ENCODE measurements at places on chromosomes 3 and 15.

DNA sequence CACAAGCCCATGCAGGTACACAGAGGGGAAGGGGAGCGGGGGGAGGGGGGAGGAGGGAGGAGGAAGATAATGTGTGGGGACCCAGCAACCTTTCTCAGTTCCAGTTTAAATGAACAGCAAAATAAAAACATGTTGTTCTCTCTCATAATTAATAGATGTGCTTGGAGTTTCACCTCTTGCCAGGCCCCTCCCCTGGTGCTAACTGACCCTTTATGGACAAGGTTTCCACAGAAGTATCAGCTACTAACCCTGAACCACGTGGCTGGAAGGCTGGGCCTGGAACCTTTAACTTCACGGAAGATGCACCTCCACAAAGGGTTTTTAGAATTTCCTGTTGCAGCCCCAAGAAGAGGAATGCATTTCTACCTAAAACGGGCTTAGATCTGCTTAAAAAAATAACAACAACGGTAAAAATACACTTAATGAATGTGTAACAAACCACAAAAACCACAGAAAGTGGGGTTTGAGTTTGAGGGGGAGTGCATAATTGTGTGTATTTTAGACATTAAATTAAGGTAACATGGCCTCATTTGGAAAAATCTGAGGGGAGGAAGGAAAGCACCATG is 14.8 kb upstream of the SMAD3 start:
- DNase-seq = no peak

GRCh38 chr3:141229132-141229531 is 2.5 kb upstream of the PXYLP1 start:
- DNase-seq = peak; percentile 26

DNA sequence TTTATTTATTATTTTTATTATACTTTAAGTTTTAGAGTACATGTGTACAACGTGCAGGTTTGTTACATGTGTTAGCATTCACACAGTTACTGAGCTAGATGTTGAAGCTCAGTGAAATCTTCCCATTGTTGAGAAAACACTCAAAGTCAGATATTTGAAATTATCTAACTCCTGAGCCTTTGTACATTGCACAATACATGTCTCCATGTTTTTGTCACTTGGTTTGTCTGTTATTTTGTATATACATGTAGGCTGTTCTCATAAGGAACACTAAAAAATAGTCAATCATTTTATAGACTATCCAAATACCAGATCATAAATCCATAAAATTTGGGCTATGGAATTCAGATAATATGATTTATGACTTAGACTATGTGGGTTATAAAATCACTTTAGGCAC is 1126.5 kb downstream of the NSUN3 start:
- DNase-seq = no peak

DNA sequence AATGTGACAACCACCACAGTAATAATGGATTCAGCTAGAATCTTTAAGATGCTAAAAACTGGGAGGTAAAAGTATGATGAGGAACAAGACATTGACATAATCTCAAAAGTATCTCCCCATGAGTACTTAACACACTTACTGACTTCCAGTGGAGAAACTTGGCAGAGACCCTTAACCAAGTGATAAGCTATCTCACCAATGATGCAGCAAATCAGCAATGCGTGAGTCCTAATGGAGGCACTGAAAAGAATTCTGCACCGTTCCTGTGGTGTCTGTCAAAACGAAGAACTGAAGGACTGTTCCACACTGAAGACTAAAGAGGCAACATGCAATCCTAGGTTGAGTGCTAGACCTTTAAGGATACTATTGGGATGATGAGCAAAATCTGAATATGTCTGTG is 67.9 kb upstream of the OCA2 start:
- no peak for DNase-seq

DNA sequence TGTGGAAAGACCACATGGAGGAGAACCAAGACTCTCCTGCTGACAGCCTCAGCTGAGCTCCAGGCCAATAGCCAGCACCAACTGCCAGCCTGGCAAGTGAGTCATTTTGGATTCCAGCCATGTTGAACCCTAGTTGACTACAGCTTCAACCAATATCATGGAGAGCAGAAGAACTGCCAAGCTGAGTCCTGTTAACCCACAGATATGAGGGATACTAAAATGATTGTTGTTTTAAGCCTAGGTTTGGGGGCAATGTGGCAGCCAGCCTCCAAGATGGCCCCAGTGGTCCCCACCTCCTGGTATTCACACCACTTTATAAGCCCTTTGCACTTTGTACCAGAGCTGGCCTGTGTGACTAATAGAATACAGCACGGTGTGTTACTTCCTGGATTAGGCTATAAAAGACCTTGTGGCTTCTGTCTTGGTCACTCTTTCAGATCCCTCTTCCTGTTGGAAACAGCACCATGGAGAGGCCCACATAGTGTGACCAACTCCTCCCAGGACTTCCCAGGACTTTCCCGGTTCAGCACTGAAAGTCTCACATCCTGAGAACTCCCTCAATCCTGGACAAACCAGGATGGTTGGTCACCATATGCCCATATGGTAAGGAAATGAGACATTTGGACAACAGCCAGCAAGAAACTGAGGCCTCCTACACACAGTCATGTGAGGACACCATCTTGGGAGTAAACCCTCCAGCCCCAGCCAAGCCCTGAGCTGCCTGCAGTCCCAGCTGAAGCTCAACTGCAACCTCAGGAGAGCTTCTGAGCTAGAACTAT is 32.4 kb upstream of the CDV3 start:
- no peak for DNase-seq

DNA sequence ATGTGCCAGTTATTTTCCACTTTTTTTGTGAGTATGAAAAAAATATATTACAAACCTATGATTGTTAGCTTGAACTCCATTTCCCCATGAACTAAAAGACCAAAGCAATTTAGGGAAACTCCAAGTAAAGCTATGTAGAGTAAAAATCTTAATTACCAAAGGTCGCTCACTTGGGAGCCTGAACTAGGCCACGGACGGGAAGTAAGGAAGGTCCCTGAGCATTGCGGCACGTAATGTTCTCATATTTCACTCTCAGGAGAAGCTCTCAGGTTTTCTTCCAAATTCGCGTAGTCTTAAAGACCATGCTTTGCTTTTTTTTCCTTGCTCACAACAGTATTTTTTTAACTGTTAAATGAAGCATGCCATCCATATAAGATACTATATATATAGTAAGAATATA is 215.3 kb upstream of the RARB start:
- DNase-seq = no peak

GRCh38 chr3:136621628-136622027 is 130.6 kb downstream of the STAG1 start:
- DNase-seq = no peak

GRCh38 chr15:66839506-66840112 is 137.6 kb downstream of the SMAD6 start:
- no peak for DNase-seq

GRCh38 chr15:31260646-31261265 is 65.9 kb upstream of the KLF13 start:
- DNase-seq = no peak

- DNase-seq = no peak
These were observed 226.0 kb downstream of the TJP1 start for GRCh38 chr15:29596266-29596665.

DNA sequence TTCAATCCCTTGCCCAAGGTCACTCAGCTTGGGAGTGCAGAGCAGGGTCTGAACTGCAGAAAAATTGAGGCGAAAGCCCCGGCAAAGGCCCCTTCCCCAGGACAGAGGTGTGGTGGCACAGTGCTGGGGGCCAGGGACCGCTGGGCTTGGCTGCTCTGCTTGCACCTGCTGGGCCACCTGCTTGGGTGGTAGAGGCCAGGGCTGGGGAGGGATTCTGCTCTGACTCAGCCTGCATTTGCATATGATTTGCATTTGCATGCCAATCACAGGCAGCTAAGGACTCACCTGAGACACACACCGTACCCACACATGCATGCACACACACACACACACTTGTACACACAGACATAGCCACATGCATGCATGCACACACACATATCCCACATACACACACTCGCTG is 9.9 kb downstream of the GRM2 start:
- DNase-seq = no peak

DNA sequence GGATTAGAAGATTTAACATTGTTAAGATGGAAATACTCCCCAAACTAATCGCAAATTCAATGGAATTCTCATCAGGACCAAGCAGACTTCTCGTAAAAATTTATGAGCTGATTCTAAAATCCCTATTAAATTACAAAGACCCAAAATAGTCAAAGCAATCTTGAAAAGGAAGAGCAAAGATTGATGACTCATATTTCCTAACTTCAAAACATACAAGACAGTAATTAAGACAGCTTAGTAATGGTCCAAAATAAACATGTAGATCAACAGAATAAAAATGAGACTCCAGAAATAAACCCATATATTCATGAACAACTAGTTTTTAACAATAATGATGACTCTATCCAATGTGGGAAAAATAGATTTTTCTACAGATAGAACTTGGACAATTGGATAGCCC is 148.7 kb downstream of the SI start:
- DNase-seq = no peak

DNA sequence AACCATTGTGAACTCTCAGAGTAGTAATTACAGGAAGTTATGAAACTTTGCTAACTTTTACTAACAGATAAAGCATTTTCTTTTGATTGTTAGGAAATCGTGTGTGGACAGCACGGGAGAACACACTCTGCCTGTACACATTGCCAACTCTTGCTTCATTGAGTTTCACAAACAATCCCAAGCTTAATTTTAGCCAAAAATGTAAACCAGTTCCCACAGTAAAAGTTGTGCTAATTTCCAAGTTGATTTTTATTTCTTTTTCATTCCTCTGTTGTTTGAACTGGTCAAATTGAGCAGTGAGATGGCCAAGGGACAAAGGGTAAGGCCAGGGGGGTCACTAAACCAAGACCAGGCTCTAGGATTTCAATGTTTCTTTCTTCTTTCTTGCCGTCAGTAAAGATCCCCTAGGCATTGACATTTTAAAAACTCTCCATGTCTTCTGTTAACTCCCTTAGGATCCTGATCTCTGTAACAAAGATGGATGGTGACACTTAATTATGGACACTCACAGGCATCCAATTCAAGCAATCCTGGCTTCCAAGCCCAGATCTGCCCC is 414.9 kb downstream of the RBMS3 start:
- DNase-seq = no peak

GRCh38 chr3:108953210-108953609 is 469 bp downstream of the GUCA1C start:
- DNase-seq = no peak

GRCh38 chr3:107988460-107989175 is 102.2 kb downstream of the CD47 start:
- DNase-seq = no peak

- DNase-seq = no peak
These were observed 86.8 kb downstream of the LSM3 start for GRCh38 chr3:14265246-14265962.

Data from NCI-H1105 treated with DMSO at 0.1 percent for 48 hours (cell line).